ENCODE measurements at places on chromosomes 13 and 19.
A peak's percentile ranks its signal among the peaks of the same experiment; 100 is the strongest.

- H3K4me1 ChIP-seq = peaks cover 4% of the 10 kb centered on the region
- H3K27me3 ChIP-seq = no peaks in the 10 kb centered on the region
- H3K4me3 ChIP-seq = no peak overlapping the region
These were observed 32.0 kb downstream of the NAXD start for GRCh38 chr13:110647365-110647737.

DNA sequence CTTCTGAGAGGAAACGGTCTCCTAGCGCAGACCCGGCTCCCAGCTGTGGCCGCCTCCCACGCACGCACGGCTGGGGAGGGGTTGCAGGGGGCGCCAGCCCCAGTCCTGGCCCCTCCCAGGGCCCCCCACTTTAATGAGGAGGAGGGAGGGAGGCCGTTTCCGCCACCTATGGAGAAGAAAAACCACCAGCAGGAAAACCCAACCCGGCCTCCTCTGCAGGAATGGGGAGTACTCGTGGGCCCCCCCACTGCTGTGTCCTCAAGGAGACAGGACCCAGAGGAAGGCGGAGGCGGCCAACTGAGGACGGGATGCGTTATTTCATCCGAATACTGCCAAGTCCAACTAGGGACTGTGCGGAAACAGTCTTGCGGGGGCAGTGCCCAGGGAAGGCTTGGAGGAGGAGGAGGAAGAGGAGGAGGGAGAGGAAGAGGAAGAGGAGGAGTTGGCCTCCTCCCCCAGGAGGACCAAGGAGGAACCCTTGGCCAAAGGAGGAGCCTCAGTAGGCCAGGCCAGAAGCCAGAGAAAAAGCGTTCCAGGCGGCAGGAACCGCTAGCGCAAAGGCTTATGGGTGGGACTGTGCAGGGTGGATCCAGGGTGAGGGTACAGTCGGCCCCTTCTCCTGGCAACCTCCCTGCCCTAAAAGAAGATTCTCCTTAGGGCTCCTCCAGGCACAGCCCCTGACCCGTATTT is 3.9 kb upstream of the SSBP4 start:
- H3K4me3 ChIP-seq = no peak overlapping the region
- H3K27me3 ChIP-seq = no peaks in the 10 kb centered on the region
- no peaks in the 10 kb centered on the region for H3K36me3 ChIP-seq
- H3K4me1 ChIP-seq = peaks cover 44% of the 10 kb centered on the region
- H3K27ac ChIP-seq = no peak overlapping the region
- no peak for DNase-seq

GRCh38 chr13:101393140-101393539 is 23.2 kb downstream of the NALCN start:
- peaks cover 2% of the 10 kb centered on the region for H3K4me1 ChIP-seq
- peaks cover 9% of the 10 kb centered on the region for H3K36me3 ChIP-seq
- no peak overlapping the region for H3K4me3 ChIP-seq
- no peak for DNase-seq

GRCh38 chr13:42028113-42028799 is 20.2 kb upstream of the DGKH start:
- H3K27me3 ChIP-seq = no peaks in the 10 kb centered on the region
- no peaks in the 10 kb centered on the region for H3K4me1 ChIP-seq
- H3K36me3 ChIP-seq = no peaks in the 10 kb centered on the region
- no peak for DNase-seq
- no peak overlapping the region for H3K4me3 ChIP-seq

DNA sequence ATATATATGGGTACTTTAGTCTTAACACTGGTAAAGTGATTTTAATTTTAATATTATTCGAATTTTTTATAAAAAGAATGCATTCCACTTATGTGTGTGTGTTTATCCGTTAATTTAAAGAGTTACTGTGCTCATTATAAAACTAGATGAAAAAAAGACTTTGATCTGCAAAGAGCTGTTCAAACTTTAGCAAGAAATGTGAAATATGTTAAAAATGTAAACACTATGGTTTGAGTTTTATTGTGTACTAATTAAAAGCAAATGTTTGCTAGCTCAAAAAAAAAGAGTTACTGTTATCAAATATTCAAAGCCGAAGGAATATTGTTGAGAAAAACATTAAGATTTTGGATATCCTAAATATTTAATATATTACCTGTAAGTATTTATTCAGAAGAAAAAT is 34.5 kb downstream of the UFM1 start:
- no peaks in the 10 kb centered on the region for H3K4me1 ChIP-seq
- H3K27ac ChIP-seq = no peak overlapping the region
- no peak for DNase-seq
- no peak overlapping the region for H3K4me3 ChIP-seq
- no peaks in the 10 kb centered on the region for H3K36me3 ChIP-seq
- no peaks in the 10 kb centered on the region for H3K27me3 ChIP-seq

DNA sequence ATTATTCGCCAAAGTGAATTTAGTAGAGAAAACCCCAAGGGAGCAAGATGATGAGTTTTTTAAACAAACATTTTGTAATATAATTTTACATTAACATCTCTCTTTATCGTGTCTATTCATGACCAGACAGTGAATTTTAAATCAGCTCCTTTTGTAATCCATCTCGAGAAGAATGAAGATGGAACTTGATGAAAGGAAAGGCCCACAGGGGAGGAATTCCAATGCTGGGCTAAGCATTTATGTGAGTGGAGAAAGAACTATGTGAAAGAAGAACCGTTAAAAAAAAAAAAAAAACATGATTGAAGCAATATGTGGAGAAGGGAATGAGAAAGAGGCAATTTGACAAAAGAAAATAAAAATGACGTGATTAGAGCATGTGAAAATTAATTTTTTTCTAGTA is 170.6 kb downstream of the KCTD12 start:
- no peaks in the 10 kb centered on the region for H3K27me3 ChIP-seq
- no peak for DNase-seq
- H3K27ac ChIP-seq = no peak overlapping the region
- H3K4me3 ChIP-seq = no peak overlapping the region

GRCh38 chr19:1817553-1818179 is 5.6 kb upstream of the ATP8B3 start:
- H3K4me3 ChIP-seq = no peak overlapping the region
- H3K4me1 ChIP-seq = no peaks in the 10 kb centered on the region
- peaks cover 54% of the 10 kb centered on the region for H3K36me3 ChIP-seq
- H3K27ac ChIP-seq = no peak overlapping the region
- no peak for DNase-seq

DNA sequence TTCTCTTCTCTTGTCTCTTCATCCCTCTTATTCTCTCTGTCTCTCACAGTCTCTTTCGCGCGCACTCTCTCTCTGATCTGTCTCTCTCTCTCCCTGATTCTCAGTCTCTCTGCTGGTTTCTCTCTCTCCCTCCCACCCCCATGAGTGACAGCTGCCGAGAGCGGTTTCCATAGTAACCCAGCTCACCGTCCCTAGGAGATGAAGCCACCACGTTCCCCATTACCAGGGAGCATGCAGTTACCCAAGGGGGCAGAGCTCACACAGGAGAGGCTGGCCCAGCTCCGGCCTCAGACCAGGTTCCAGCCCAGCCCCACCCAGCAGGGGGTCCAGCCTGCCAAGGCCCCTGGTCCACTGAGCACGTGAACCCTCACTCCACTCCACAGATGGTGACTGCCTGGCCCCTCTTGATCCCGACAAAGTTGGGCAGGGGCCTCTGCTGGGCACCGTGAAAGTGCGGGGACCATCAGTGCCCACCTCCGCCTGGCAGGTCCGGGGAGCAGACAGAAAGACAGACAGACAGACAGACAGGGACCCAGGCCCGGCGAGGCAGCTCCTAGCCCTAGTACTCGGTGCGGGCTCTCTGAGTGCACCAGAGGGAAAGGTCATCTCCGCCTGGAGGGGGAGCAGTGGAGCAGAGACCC is 50.6 kb downstream of the CELF5 start:
- H3K27ac ChIP-seq = no peak overlapping the region
- H3K4me1 ChIP-seq = peaks cover 7% of the 10 kb centered on the region
- no peaks in the 10 kb centered on the region for H3K36me3 ChIP-seq
- H3K27me3 ChIP-seq = peaks cover 2% of the 10 kb centered on the region

- peaks cover 27% of the 10 kb centered on the region for H3K36me3 ChIP-seq
- no peaks in the 10 kb centered on the region for H3K27me3 ChIP-seq
- DNase-seq = no peak
- H3K27ac ChIP-seq = no peak overlapping the region
These were observed 9.2 kb downstream of the PARP4 start for GRCh38 chr13:24503379-24503696.

DNA sequence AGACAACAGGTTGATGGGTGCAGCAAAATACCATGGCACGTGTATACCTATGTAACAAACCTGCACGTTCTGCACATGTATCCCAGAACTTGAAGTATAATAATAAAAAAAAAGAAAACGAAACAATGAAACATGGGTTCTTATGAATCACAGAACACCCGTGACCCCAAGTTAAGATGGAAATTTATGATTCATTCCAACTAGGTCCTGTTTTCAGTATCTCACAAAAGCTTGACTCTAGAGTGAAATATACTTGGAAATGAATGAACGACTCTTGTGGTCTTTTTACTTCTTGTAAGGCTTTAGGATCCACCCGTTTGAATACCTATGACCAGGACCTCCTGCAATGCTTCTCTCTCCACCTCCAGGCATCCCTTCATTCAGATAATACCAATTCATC is 3.5 kb upstream of the LILRB4 start:
- H3K36me3 ChIP-seq = no peaks in the 10 kb centered on the region
- H3K4me3 ChIP-seq = no peak overlapping the region
- no peak for DNase-seq
- H3K4me1 ChIP-seq = no peaks in the 10 kb centered on the region
- H3K27me3 ChIP-seq = peaks cover 44% of the 10 kb centered on the region

- no peaks in the 10 kb centered on the region for H3K27me3 ChIP-seq
- no peak overlapping the region for H3K27ac ChIP-seq
- H3K36me3 ChIP-seq = peaks cover 44% of the 10 kb centered on the region
- no peak for DNase-seq
- peaks cover 16% of the 10 kb centered on the region for H3K4me1 ChIP-seq
These were observed 5.2 kb downstream of the CHAMP1 start for GRCh38 chr13:114319441-114319913.

DNA sequence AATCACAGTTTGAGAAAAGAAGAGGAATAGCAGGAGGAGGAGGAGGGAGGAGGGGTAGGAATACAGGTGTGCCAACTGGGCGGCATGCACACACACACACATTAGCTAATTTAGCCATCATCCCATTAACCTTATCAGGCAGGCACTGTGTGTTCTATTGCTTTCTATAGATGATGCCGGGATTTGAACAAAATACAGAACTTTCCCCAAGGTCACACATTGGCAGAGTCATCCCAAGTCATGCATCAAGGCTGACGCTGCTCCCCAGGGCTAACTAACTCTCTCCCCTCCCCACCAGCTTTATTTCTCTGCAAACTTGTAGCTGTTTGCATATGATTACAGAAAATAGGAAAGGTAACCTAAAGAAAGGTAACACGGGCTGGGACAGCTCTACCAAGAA is 83.0 kb downstream of the NUFIP1 start:
- peaks cover 40% of the 10 kb centered on the region for H3K4me1 ChIP-seq
- no peaks in the 10 kb centered on the region for H3K36me3 ChIP-seq
- no peak overlapping the region for H3K4me3 ChIP-seq
- H3K27me3 ChIP-seq = no peaks in the 10 kb centered on the region
- peak overlapping the region; percentile 72 for H3K27ac ChIP-seq
- no peak for DNase-seq

GRCh38 chr13:25137788-25138115 is 34.3 kb downstream of the AMER2 start:
- DNase-seq = no peak
- H3K27me3 ChIP-seq = peaks cover 4% of the 10 kb centered on the region
- H3K36me3 ChIP-seq = no peaks in the 10 kb centered on the region
- no peak overlapping the region for H3K27ac ChIP-seq

DNA sequence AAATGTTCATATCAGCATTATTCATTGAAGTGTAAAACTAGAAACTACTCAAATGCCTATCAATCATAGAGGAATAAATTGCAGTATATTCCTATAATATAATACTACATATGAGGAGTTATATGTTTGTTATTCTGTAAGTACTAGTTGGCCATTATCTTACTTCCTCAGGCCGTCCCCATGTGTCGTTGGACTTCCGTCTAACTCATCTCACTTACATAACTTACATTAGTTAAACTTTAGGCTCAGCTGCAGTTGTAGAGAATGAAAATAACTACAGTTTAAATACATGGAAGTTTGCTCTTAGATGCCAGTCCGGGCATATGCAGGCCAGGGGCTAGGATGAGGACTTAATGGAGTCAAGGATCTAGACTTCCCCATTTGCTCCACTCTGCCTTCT is 8.6 kb upstream of the EPSTI1 start:
- peaks cover 15% of the 10 kb centered on the region for H3K4me1 ChIP-seq
- H3K27ac ChIP-seq = no peak overlapping the region
- no peak overlapping the region for H3K4me3 ChIP-seq
- H3K36me3 ChIP-seq = no peaks in the 10 kb centered on the region
- H3K27me3 ChIP-seq = no peaks in the 10 kb centered on the region

- DNase-seq = peak; percentile 6
- no peak overlapping the region for H3K27ac ChIP-seq
- no peaks in the 10 kb centered on the region for H3K36me3 ChIP-seq
These were observed 33.0 kb downstream of the XPO4 start for GRCh38 chr13:20869540-20869939.

- no peak overlapping the region for H3K4me3 ChIP-seq
- no peak overlapping the region for H3K27ac ChIP-seq
- no peak for DNase-seq
- no peaks in the 10 kb centered on the region for H3K36me3 ChIP-seq
- no peaks in the 10 kb centered on the region for H3K4me1 ChIP-seq
These were observed 570.9 kb downstream of the GPC6 start for GRCh38 chr13:93797463-93797862.

DNA sequence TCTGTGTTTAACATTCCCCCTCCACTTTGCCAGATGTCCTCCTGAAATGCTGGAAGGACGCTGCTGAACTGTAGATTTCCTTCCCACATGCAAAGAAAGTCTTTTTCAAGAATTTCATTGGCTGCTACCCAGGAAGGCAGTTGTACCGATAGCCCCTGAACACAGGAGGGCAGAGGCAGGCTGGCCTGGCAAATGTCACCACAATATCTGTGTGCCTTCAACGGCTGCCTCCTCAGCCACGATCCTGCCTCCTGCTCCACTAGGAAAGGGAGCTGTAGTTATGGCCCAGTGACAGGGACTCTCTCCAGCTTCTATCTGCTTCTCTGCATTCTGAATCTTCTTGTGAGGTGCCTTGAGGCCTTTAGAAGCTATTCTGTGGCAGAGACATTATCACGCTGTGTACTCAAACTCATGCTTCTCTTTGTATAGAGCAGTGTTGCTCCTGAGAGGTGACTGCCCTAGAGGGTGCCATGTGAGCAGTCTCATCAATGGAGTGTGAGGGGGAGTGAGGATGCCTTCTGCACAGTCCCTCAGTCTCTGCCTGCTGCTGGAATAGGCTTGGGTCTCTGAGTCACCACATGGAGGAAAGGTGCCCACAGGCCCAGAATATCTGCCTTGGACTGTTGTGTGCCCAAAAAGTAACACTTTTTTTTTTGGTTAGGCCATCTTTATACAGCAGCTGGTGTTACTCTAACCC is 279.8 kb downstream of the DNAJC15 start:
- H3K27ac ChIP-seq = peak overlapping the region; percentile 64
- no peak overlapping the region for H3K4me3 ChIP-seq
- no peaks in the 10 kb centered on the region for H3K36me3 ChIP-seq
- peak; percentile 79 for DNase-seq
- H3K27me3 ChIP-seq = no peaks in the 10 kb centered on the region

Measured in SK-N-SH (cell line).